DMS79 (cell line): ENCODE measurements at places on chromosomes 4 and X.

- no peak for DNase-seq
Observed at GRCh38 chr4:87105101-87105845, 115.1 kb downstream of the KLHL8 start.

DNA sequence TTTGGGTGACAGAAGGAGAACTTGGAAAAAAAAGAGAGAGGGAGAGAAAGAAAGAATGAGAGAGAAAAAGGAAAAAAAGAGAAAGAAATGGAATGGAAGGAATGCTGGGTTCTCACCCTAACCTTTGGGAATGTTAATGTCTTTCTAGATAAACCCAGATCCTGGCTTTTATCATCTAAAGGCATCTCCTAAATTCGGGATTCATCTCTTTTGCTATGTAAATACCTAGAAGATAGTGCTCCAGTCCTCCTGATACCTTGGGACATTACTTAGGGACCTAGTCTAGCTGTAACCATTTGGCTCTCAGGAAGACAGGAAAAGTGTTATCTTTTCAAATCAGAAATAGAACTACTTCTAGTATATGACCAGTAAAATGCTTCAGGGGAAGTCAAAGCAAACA lies 15.8 kb upstream of the SPCS3 start:
- no peak for DNase-seq

DNA sequence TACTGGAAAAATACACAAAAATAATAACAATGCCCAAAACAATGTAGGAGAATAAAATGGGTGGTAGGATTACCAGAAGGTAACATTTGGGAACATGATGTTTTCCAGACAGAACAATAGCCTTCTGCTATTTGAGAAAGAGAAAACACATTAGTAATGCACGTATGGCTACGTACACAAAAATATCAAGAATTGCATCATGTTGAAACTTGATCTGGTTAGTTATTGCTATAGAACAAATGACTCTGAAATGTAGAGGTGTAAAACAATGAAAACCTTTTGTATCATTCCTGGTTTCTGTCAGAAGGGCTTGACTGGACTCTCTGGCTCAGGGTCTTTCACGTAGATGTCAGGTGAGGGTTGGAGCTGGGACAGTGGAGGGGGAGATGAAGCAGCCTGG lies 1040.0 kb downstream of the FAT4 start:
- no peak for DNase-seq

DNA sequence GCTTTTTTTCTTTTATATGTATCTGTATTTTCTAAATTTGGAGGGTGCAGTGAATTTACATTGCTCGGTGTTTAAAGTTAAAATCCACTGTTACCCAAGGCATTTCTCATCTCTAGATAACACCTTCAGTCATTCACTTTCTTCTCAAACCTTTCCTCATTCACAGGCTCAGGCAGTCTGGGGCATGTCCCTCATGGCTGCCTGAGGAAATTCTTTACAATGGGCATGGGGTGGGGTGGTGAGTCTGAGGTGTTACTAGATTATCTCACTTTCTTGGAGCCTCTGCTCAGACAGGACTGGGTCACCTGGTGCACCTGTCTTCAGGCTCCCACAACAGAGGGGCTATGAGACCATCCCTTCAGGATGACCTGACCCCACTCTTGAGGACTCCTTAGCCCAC lies 17.4 kb downstream of the CCDC149 start:
- DNase-seq = no peak

- DNase-seq = no peak
Observed at GRCh38 chr4:124433500-124433899, 279.0 kb downstream of the ANKRD50 start.

GRCh38 chrX:112846187-112846586 lies 5.6 kb upstream of the AMOT start:
- no peak for DNase-seq

DNA sequence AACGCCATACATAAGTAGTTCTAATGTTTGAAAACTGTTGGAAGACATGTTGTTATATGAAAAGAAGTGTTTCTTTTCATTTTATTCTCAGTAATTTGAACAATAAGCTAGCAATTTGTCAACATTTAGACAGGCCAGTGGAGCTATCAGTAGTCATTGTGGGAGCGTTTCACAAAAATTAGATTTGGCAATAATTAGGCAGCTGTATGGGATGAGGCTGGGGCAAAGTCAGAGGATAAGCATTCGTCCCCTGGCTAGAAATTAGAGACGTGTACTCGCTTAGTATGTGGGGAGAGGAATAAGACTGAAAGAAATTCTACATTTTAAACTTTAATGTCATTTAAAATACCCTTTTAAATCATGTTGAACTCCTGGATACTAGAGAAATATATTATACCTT lies 70.6 kb downstream of the TMEM144 start:
- no peak for DNase-seq

- no peak for DNase-seq
Observed at GRCh38 chrX:9997524-9997923, 30.4 kb downstream of the CLDN34 start.

DNA sequence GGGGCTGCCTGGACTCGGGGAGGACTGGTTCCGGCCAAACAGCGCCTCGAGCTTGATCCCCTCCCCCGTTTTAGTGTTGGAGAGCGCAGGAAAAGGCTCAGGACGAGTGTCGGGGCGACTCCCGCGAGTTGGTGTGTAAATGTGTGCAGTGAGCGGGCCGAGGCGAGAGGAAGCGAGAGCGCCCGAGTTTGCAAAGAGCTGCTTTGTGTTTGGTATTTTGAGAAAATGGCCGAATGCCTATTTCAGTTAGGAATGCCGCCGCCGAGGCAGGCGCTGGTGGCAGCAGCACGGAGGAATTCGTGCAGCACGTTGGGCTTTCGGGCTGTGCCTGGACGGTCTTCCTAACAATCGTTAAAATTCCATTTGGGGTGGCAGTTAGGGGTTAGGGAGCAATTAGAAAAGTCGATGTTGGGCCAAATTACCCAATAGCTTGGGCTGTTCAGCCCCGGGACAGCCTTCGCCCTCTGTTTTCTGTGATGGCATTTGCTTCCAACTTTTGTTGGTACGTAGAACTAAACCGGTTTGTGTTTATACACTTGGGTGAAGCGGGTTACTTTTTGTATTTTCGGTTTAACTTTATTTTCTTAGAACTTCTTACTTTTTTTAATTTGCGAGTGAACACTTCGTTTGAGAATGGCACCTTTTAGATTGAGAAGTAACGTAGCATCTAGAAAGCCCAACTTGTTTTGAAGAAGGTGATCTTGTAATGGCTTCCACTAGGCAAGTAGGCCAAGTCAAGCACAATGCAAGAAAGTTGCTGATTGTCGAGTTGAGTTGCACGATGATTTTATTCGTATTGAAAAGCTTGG lies 1.6 kb downstream of the REST start:
- DNase-seq = no peak

DNA sequence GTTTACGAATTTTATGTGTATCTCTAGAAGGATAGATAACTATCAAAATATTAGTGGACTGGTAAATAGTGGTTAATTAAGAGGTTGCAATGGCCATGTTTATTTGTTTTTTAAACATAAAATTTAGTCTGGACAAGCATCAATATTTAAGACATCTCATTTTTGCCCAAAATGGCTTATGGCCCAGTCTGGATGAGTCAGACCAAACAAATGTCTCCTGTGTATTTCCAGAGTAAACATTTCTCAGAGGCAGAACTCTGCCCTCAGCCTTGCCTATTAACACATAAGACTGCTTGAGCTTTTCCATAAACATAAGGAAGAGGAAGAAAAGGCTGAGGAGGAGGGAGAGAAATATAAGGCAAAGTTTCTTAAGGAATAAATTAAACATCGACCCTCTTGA lies 277.1 kb upstream of the DIAPH2 start:
- DNase-seq = no peak

- no peak for DNase-seq
Observed at GRCh38 chr4:25569716-25570115, 85.9 kb upstream of the SLC34A2 start.

- no peak for DNase-seq
Observed at GRCh38 chrX:19659929-19660328, 144.6 kb upstream of the MAP3K15 start.

GRCh38 chr4:122810669-122811068 lies 16.0 kb upstream of the FGF2 start:
- no peak for DNase-seq
